ENCODE measurements at places on chromosomes 7 and 10.

GRCh38 chr10:34732926-34733325 is 82.2 kb downstream of the PARD3 start:
- DNase-seq: no peak

DNA sequence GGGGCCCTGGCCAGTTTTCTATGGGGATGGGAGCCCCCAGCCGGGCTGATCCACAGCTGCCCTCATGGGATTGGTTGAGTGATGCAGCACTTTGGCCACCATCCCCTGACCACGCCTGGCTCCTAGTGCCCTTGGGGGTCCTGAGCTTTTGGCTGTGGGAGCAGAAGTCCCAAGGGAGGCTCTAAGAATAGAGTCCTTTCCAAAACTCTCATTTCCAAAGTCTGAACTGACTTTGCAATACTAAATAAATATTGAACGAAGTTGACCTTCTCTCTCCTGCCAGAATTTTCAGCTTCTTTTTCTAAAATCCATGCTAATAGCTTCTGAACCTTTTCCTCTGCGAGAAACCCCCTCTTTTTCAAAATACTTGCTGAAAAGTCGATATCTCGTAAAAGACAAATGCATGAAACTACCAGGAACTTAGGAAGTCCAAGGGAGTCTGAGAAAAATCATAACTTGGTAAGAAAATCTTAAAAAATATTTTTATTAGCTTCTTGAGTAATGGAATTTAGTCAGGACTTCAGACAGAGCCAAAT is 62.7 kb upstream of the IGFBP3 start:
- DNase-seq: no peak

- no peak for DNase-seq
Measured at GRCh38 chr7:120442838-120443237, 169.9 kb downstream of the KCND2 start.

DNA sequence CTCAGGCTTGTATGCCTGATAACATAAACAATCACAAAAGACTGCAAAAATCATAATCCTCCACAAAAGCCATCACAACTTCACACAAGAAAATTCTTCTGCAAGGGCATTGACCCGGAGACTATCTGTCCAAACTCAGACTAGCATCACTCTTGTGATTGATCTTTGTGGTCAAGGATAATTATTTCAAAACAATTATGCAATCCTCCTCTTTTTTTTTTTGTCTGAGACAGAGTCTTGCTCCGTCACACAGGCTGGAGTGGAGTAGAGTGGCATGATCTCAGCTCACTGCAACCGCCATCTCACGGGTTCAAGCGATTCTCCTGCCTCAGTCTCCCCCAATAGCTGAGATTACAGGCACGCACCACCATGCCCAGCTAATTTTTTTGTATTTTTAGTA is 22.2 kb downstream of the CDNF start:
- DNase-seq: no peak

- no peak for DNase-seq
Measured at GRCh38 chr10:89219513-89220218, 12.5 kb upstream of the CH25H start.
